Mucosa of gallbladder (tissue), 1 donor: ENCODE measurements at places on chromosomes 12 and 14. TPM values are rescaled to one million over a fixed set of nuclear protein-coding genes. Genes with fewer than 3 reads are reported as not detected.

The LMO3 gene
- 8.1 TPM for total RNA-seq

The TMEM233 gene
- total RNA-seq = 0.55 TPM

The DNAI7 gene
- 1.4 TPM for total RNA-seq

The KRT74 gene
- total RNA-seq = not detected

The MYO1H gene
- total RNA-seq = not detected

The A2ML1 gene
- 0.09 TPM for total RNA-seq

The ACSM4 gene
- total RNA-seq = not detected

The KRT8 gene
- total RNA-seq = 1,446 TPM

The GPRC5D gene
- not detected for total RNA-seq

The AGAP2 gene
- 2.6 TPM for total RNA-seq

The DNAJC22 gene
- total RNA-seq = 73.7 TPM

The CYP27B1 gene
- total RNA-seq = 1.6 TPM

The RNASE3 gene
- total RNA-seq = 0.52 TPM

The SMCO2 gene
- total RNA-seq = not detected

The MEG3 gene
- total RNA-seq = 132 TPM

The LAG3 gene
- total RNA-seq = 1.4 TPM

The NGDN gene
- 22.9 TPM for total RNA-seq

The RNASE2 gene
- 1.8 TPM for total RNA-seq

The MFAP5 gene
- total RNA-seq = 6.8 TPM

The SALL2 gene
- 8.3 TPM for total RNA-seq

The KRT73 gene
- not detected for total RNA-seq

The GALNT8 gene
- total RNA-seq = 0.43 TPM

The RESF1 gene
- total RNA-seq = 66.1 TPM

The NOXRED1 gene
- 0.37 TPM for total RNA-seq
